Anterior cingulate cortex (tissue), 58 donors: ENCODE measurements at places on chromosomes 7 and 10.

DNA sequence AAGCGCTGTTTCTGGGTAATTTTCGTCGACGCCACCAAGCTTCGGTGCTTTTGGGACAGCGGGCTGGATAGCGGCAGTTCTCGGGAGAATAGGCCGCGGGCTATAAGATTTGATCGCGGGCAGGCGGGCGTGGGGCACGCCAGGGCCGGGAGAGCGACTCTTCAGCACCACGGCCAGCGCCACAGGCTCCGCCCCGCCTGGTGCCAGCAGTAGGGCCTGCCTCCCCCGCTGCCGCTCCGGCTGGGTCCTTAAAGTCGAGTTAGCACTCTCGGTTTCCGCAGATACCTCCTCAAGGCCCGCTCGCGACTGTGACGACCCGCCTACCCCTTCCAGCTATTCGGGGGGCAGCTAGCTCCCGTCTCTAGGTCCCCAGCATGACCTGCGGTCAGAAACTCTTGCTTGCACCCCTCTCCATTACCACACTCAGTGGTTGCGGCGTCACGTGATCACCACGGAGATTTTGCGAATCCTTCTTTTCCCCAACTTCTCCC, 9.4 kb downstream of the NXPH1 start:
- peak; percentile 48 for DNase-seq

DNA sequence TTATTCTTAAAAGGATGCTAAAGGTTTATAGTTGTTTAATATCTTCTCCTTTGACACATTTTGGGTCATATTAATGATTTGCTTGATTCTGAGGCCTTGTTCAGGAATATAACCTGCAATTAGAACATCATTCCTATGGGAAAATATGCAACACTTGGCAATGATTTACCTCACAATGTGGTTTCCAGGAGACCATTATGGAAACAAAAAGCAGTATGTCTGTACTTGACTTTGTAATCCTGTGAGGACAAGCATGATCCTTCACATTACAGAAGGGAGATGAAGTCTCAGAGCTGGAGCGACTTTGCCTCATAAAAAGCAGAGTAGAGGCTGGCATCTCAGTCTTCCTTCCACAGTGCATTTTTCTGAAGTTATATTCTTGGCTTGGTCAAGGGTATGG, 57.0 kb upstream of the CDCA7L start:
- DNase-seq, result no peak

DNA sequence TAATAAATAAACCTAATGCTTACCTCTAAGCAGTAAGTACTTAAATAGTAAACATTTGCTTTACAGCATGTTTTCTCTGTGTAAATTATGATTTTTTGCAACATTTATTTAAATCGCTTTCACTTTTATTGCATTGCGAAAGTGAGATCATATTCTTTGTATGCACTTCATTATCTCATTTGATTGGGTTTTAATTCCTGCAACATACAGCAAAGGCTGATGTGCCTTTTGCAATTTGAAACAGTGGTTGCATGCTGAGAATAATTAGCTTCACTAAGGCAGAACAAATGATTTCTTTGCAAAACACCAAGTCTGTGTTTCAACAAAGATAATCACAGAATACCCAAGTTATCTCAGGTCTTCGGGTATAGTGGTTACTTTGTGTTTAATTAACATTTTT, 16.3 kb upstream of the THSD7A start:
- DNase-seq, result no peak

- DNase-seq, result no peak
Measured at GRCh38 chr7:102395592-102395872, 631 bp upstream of the PRKRIP1 start.
